HT1080 (cell line): ENCODE measurements at places on chromosomes 4 and X. TPM values are rescaled to one million over a fixed set of nuclear protein-coding genes. Genes with fewer than 3 reads are reported as not detected.

DNA sequence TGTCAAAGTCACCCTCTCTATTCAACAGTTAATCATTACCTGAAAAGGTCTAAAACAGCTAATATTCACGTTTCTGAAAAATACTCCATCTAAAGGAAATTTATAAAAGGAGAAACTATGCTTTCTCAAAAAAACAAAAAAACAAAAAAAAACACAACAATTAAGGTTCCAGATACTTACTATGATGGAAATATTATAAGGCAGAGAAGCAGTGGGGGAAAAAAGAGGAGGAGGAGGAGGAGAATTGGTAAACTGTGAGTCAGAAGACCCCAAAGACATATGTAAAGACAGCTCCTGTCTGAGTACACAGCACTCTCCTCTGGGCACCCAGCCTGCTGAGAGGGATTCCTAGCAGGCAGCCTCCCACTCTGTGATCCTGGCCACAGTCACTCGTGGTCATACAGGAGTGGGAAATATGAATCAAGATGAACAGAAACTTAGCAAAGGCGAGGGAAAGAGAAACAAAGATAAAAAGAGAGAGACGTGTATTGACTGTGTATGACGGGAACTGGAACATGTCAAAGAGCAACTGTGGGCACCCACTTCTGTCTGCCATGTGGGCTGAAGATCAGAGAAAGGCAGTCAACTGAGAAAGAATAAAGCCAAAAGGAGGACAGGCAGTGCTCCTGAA, 12.5 kb downstream of the KLHL15 start:
- DNase-seq = no peak

GRCh38 chr4:130640592-130640991, 1544.6 kb downstream of the C4orf33 start:
- no peak for DNase-seq

IQCM gene
- not detected in 2 replicates for total RNA-seq

DNA sequence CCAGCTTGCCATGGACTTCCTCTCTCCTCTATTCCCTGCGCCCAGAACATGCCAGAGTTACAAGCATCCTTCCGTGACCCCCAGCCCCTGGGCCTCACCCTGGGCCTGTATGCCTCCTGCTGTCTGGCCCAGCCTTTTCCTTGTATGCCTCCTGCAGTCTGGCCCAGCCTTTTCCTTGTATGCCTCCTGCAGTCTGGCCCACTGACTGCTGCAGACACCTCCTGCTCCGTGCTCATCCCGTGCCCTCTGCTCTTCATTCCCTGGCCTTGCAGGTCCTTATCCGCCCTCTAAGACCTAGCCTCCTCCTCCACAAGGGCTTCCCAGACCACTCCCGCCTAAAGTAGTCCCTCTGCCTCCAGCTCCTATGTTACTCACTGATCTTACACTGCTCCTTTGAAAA, 44.2 kb downstream of the IRF2 start:
- no peak for DNase-seq

GRCh38 chrX:18676470-18676869, 4.6 kb upstream of the RS1 start:
- no peak for DNase-seq

GRCh38 chr4:120709991-120710390, 212.5 kb downstream of the PRDM5 start:
- DNase-seq = no peak

GRCh38 chr4:186144946-186145569, 40.6 kb downstream of the FAM149A start:
- peak; percentile 32 for DNase-seq

PCDH10 gene
- total RNA-seq = not detected in 2 replicates

DNA sequence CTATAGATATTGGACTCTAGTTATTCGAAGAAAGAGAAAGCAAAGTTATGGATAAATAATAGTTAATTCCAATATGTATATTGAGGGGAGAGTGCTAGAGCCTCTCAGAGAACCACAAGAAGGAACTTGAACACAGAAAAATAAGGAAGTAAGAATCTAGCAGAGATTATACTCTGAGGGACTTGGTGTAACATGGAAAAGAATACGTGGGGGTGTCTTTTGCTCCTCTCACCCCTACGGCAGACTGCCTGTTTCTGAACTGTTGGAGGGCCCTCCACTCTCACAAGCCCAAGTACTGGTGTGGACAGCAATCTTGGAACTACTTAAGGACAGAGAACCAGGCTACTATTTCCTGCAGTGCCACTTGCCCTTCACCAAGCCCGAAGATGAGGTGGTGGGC, 1174.4 kb upstream of the PCDH10 start:
- DNase-seq = no peak

RRH gene
- total RNA-seq = 0.17 TPM in 1 of 2 replicates, not detected in the other

GLRA2 gene
- not detected in 2 replicates for total RNA-seq

- DNase-seq = peak; percentile 47
Measured at GRCh38 chrX:107861056-107861455, 35.4 kb downstream of the MID2 start.

DNA sequence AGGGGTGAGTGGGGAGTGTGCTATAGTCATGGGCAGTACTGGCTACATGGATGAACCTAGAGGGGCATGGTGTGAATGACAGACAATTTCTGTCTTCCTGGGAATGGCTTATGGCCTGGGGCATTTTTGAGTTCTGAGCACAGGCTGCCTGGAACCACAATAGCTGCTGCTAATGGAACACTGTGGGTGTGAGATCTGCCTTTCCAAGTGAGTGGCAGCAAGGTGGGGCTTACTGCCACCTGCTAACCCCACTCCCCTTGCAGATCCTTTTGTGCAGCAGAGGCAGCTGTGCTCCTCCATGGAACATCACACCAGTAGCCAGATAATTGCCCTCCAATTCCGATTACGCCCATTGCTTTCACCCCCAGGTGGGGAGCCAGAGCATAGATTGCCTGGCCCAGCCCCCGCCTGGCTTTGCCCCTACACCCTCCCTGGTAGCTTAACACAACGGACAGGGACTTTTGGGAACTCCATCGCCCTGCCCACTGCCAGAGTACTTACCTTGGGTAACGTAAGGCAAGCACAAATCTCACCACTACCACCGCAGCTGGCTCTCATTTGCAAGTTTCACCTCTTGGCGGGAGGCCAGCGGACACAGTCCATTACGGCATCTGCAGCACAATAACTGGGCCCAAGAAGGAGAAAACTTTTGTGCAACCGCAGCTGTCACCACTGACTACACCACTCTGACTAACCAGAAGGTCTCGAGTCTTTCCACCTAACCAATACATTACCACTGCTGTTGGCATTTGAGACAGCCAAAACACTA, 421.2 kb upstream of the NWD2 start:
- DNase-seq = peak; percentile 85

DNA sequence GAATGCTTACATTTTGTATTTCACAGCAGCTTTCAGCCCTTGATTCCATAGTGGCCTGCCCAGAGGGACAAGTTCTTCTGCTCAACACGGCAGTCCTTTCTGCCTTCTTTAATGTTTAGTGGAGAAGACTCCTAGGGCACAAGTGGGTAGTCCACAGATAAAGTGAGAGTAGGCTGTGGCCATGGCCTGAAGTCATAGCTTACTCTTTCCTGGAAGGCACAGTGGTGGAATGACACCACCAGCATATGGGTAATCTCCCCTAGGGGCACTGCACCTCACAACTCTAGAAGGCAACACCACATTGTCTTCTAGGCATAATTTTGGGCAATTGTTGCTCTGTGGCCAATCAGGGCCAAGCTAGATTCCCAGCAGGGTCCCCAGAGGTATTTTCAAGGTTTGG, 155.4 kb upstream of the MAMLD1 start:
- DNase-seq = no peak

JAKMIP1 gene
- 0.03 TPM in 1 of 2 replicates, not detected in the other for total RNA-seq

GRCh38 chr4:186798951-186799659, 75.4 kb upstream of the FAT1 start:
- DNase-seq = no peak

DNA sequence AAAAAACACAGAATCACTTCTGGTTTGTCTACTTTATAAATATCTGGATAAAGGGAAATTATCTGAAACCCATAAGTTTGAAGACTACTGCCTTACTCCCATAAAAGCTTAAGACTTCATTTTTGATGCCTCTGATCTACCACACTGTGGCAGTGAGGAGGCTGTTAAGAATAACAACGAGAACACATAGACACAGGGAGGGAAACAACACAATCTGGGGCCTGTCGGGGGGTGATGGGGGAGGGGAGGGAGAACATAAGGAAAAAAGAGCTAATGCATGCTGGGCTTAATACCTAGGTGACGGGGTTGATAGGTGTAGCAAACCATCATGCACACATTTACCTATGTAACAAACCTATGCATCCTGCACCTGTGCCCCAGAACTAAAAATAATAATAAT, 573.7 kb downstream of the GBA3 start:
- DNase-seq = no peak

TGIF2LX gene
- total RNA-seq = not detected in 2 replicates

POU3F4 gene
- not detected in 2 replicates for total RNA-seq

TCEAL7 gene
- not detected in 2 replicates for total RNA-seq

DNA sequence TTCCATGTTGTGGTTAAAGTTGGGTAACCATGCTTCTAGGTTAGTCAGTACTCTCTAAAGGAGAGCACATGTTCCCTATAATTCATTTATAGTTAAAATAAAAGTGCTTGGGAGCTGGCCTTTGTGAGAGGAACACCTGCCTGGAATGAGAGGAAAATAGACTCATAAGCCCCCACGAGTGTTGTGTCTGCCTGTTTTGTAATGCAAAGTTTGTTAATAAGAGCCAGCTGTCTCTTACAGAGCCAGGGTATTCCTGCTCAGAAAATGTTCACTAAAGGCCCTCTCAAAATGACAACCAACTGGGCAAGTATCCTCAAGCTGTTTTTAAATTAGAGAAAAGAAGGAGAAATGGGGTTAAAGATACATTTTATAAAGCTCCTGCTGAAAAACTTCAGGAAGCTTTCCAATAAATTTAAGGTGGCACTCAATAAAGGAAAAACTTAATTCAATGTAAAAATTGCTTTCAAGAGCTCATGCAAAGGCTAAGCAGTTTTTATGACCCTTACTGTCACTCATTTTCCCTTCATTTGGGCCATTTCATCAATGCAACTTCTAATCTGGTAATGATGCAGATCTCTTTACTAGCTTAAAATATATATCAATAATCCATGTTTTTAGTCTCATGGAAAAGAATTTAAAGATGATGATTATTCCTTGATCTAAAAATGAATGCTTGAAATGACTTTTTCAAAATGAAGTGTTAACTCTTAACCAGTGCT, 793.6 kb downstream of the STPG2 start:
- no peak for DNase-seq

GRCh38 chrX:53421125-53421524, 1.3 kb downstream of the SMC1A start:
- DNase-seq = no peak

BBS7 gene
- 11.0 and 13.4 TPM in 2 replicates for total RNA-seq

DNA sequence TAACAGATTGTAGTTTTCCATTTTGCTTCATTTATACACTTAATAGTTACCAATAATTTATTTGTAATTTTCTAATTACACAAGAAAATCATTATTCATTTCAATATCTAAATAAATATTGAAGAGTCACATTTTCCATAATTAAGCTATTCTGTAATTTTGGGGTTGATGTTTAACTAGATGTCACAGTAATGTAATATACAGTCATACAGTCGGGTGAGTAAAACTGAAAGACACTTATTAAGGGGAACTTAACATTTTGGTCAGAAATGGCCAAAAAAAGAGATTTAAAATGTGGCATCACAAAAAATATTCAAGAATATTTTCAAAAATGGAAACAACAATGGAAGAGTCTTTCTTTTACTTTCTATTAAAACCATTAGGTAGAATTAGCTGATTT, 1080.3 kb downstream of the ARAP2 start:
- no peak for DNase-seq

GRCh38 chr4:123018396-123018775, 96.0 kb upstream of the NUDT6 start:
- DNase-seq = no peak

DNA sequence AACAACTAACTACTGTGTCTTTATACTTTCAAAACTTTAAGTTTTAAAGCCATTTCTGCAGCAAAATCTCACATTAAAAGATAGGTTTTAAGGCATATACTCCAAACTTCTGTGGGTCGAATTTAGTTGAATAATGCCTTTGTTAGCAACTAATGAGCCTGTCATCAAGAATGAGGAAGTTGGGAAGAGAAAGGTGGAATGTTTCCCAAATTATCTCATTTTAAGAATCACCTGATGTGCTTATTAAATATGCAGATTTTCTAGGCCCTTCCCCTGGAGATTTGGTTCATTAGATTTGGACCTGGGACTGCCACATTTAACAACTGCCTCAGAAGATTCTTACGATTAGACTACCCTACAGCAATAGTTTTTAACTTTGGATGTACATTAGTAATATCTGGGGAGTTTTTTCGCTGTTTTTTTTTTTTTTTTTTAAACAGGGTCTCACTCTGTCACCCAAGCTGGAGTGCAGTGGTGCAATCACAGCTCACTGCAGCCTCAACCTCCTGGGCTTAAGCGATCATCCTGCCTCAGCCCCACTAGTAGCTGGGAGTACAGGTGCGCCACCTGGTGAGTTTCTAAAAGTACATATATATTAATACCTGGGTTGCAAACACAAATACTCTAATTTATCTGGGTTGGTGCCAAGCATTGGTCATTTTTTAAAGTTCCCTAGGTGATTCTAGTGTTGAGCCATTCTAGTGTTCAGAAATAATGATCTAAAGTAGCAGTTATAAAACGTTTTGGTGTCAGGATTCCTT, 16.1 kb upstream of the TASL start:
- DNase-seq = no peak

ARMCX2 gene
- total RNA-seq = 53.3 and 59.7 TPM in 2 replicates

DNA sequence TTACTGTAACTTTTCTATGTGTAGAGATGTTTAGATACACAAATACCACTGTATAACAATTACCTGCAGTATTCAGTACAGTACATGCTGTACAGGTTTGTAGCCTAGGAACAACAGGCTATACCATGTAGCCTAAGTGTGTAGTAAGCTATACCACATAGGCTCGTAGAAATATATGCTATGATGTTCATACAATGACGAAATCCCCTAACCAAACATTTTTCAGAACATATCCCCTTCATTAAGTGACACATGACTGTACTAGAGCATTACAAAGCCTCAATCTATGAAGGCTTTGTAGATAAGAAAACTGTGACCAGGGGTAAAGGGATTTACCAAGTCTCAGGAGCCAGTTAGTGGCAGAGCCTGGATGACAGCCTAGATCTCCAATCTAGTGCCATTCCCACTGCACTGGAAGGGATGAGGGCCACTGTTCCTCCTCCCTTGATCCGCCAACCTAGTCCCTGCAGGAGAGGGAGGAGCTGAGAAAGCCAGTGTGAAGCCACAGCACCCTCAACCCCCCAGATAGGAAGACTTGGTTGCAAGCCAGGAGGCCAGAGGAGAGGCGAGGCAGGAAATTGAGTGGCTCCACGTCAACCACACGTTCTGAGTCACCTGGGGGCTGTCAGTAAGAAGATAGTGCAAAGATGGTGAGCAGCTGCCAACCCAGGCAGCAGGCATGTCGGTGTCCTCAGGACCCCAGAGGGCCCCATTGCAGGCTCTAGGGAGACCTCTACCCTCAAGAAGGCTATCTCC, 227.7 kb downstream of the BCOR start:
- DNase-seq = peak; percentile 93
